ENCODE measurements at places on chromosomes 12 and 14.

DNA sequence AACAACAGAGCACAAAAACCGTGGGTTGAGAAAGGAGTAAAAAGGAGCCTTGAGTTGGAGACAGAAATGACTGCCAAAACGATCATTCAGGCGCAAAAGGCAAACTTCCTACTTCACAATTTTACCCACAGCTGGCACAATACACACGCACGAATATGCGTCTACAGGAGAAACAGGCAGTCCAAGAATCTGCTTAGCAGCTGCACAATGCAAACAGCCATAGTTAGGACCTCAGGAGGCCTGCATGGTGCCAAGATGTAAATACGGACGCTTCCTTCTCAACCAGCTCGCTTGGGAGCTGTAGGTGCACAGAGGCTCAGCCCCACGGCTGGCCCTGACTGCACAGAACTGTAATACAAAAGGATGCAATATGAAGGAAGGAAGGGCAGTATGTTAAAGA, 250.1 kb upstream of the CAND1 start:
- no peak for DNase-seq

GRCh38 chr14:74403619-74404417, 22.2 kb downstream of the SYNDIG1L start:
- no peak for DNase-seq

GRCh38 chr12:54304187-54304810, 3.5 kb upstream of the NFE2 start:
- DNase-seq, result peak; percentile 57

GRCh38 chr14:64943556-64943955, 1.0 kb upstream of the GPX2 start:
- no peak for DNase-seq

- DNase-seq, result no peak
These were observed 117.8 kb downstream of the ITPR2 start for GRCh38 chr12:26715232-26715631.

DNA sequence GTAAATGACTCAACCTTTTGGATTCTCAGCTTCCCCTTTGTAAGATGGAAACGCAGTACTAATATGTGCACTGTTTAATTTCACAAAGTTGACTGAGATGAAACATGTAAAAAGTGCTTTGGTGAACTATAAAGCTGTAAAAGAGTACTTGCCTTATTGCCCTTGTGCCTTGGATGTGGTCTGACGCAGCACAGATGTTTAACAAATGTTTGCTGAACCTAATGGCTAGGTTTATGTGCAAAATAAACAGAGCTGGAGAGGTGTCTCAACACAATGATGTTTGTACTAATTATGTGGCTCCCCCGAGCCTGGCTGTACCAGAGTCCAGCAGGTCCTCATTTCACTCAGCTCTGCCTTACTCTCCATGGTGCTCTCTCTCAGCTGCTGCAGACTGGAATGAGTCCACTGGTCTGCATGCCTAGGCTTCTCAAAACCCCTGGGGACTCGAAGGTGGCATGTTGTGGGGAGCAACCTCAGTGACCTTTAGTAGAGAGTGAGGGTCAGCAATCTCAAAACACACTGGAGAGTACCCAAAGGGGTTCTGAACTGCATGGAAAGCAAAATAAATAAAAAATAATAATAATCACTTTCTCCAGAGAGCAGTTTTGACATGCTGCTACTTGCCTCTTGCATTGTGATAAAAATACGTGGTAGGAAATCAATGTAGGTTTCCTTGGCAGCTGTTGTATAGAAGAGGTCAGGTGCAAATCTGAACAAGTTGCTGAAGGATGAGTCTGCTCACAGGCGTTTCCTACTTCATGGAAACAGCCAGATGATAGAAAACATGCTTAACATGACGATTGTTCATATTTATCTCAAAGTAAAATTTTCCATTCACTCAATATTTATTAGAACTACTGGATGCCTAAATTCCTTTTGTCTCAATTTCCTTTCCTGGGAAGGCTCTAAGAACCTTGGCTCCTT, 8.5 kb upstream of the AMIGO2 start:
- no peak for DNase-seq

GRCh38 chr14:73816393-73816816, 35.2 kb upstream of the PTGR2 start:
- DNase-seq, result no peak

- no peak for DNase-seq
These were observed 11.1 kb downstream of the GALNT4 start for GRCh38 chr12:89513544-89513943.

- DNase-seq, result no peak
These were observed 442.2 kb downstream of the ADAMTS20 start for GRCh38 chr12:43109631-43110345.

GRCh38 chr12:5556033-5556614, 124.2 kb downstream of the NTF3 start:
- no peak for DNase-seq

DNA sequence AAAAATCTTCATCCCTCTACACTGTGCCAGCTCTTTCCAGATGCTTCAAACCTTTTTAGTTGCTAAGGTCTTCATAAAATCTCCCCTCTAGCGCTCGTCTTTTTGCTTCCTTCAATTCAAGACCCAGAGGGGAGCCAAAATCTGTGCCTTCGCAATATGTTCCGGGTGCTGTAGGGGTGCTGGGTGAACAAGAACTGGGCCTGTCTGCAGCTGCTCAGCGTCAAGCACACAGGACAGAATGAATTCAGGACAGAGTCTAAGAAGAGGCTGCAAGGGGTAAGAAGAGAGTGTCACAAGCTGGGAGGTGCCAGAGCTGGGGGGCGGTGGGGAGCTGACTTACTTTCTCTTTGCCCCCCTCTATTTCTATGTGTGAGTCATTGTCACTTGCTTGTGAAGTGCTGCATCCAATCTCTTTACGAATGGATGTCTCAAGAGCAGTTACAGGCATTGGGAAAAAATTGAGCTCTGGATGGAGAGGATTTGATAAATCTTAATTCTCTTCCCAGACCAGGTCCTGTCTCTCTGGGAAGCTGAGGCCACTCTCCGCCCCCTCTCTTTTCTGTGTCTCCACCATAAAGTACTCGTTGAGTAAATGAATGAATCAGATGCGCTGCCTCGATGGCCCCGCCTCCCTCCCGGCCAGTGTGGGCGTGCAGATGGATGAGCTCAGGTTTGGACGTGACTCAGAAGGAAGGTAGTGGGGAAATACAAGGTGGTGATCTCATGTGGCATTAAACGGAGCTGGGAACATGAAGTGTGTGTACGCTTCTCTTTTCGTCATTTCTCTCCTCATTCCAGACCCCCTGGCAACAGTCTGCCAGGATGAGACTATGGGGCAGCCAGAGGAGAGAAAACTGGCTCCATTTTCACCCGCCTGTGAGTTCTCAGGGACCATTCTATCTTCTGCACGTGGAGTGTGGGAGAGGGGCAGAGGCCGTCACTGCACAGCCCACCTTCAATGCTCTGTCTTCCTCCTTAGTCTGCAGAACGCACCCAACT, 91.3 kb downstream of the TSPAN9 start:
- DNase-seq, result no peak

GRCh38 chr12:40222247-40222646, 2.5 kb upstream of the LRRK2 start:
- DNase-seq, result no peak

DNA sequence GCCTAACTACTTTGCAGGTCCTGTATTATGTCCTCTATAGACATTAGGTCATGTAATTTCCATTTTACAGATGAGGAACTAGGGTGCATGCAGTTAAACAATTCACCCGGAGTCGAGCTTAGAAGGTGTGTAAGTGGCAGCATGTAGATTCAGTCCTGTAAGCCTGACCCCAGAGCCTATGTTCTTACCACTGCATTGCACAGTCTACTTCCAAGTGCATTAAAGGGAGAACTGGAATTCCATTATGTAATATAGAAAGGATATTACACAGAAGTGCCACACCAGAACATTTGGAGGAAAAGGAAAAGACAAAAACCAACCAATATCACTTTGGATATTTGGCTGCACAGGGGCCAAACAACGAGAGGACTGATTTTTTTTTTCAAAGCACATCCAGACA, 1.2 kb downstream of the GLT8D2 start:
- no peak for DNase-seq

DNA sequence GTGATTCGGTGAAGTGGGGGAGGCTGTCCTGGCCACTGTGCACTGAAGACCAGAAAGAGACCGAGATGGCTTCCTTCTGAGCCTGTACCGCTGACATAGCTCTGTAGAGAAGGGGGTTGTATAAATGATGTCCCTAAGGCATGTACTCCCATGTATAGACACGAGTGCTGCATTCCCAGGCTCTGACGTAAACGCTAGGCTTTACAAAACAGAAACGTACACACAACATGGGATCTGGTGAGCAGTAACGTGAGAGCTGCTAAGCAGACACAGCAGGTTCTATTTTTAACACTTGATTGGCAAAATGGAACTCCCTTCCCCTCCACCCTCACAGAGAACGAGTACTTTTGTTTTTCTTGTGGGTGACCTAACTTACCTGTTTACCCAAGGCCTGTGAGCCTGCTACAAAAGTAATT, 35.9 kb downstream of the ACADS start:
- DNase-seq, result no peak

GRCh38 chr12:96083020-96083719, 47.8 kb upstream of the LTA4H start:
- no peak for DNase-seq

DNA sequence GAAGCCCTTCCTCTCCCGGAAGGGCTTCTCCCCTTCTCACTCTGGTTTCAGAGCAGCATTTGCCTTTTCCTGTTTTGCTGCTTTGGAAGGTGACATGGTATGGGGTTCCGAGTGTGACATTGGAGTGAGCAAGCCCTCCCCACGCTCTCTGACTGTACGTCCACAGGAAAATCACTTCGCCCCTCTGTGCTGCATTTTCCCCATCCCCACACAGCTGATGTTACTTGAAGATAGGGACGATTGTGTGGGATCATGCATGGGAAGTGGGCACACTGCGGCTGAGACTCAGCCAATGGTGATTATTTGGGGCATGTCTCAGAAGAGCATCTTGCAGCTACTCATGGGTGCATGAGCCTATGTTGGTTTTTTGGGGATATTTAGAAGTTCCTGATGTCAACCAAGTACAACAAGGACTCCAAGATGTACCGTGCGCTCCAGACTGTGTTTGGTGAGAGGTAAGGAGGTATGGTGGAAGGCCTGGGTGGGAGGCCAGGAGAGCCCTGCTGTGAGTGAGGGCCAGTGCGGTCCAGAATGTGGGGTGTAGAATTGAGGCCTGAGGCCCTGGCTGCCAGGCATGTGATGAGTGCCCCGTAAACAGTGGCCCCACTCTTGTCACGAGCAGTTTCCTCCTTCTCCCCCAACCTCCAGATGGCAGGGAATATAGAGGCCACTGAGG, 15.1 kb downstream of the CYP46A1 start:
- DNase-seq, result no peak

DNA sequence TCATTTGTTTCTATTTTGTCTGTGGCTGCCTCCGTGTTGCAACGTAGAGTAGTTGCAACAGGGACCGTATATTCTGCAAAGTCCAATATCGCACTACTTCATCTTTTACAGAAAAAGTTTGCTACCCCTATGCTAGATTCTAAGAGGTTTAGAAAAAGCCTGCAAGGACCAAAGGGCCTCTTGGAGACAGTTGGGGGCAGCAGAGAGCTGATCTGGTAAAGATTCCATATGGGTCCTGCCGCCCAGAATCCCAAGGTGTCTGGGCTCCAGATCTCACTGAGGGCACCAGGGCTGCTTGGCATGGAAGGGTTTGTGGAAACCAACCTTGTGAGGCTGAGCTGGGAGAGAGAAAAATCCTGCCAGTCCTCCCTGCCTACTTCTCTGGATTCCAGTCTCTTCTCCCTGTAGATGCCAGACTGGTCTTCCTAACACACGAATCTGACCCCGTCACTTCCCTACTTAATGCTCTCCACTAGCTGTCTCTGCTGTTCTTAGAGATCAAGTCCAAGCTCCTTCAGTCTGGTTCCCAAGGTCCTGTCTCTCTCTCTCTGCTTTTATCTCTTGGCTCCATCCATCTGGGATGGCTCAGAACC, 74.6 kb downstream of the GLRX5 start:
- DNase-seq, result no peak

DNA sequence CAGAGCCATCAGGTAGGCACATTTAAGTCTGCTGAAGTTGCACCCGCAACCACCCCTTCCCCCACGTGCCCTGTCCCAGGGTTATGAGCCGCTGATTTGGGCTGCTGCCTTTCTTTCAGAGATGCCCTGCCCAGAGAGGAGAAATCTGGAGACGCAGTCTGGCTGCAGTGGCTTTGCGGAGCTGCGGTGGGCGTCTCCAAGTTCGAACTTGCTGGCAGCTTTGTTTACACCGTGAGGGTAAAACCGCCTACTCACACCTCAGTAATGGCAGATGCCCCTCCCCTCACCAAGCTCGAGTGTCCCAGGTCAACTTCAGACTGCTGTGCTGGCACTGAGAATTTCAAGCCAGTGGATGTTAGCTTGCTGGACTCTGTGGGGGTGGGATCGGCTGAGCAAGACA, 14.7 kb downstream of the PTCSC3 start:
- no peak for DNase-seq

DNA sequence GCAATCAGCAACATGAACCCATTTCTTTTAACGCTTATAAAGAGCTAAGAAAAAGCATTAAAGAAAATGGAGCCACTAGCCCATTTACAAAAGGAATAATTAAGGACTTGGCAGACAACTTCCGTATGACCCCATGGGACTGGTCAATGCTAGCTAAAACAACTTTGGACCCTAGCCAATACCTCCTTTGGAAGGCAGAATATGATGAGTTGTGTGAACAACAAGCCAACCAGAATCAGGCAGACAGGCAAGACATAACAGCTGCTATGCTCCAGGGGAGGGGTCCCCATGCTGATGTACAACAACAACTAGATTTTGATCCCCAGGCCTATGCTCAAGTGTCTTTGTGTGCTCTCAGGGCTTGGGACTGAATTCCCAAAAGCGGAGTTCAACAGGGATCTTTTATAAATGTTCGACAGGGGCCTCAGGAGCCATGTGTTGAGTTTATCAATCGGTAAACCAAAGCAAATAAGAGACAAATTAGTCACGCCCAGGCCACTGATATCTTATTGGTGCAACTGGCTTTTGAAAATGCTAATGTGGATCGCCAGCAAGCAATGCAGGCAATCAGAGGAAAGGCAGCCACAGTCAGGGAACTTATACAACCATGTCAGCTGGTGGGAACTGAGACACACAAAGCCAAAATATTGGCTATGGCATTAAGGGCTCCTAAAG, 254.4 kb upstream of the DIO2 start:
- DNase-seq, result no peak

- peak; percentile 45 for DNase-seq
These were observed at the start of gene BCL2L2 for GRCh38 chr14:23306412-23307145. TSS of gene BCL2L2 (plus strand) at chr14:23306833. CDS start at chr14:23307768, 935 bp downstream.

GRCh38 chr14:99808154-99808505, 14.9 kb downstream of the EML1 start:
- DNase-seq, result no peak

- no peak for DNase-seq
These were observed 250.3 kb downstream of the SPTSSA start for GRCh38 chr14:34211732-34212131.

DNA sequence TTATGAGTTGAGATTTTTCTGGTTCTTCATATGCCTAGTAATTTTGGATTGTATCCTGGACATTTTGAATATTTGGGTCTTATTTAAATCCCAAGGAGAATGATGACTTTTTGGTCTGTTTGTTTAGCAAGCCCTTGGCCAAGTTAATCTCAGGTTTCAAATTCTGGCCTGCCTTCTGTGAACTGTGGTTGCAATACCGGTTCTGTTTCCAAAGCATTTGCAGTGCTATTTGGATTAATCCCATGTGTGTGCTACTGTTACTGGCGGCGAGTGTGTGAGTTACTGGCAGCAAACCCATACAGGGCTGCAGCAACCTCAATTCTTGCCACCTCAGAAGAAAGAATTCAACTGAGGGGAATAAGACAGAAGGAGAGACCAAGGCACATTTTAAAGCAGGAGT, 51.1 kb downstream of the TMEM260 start:
- no peak for DNase-seq

GRCh38 chr12:123895451-123895850, 77.2 kb downstream of the CCDC92 start:
- no peak for DNase-seq

GRCh38 chr12:94255006-94255405, 106.6 kb downstream of the PLXNC1 start:
- DNase-seq, result no peak
